NCI-H748 treated with DMSO at 0.1 percent for 48 hours (cell line): ENCODE measurements at places on chromosomes 11 and 22.
A peak's percentile ranks its signal among the peaks of the same experiment; 100 is the strongest.

DNA sequence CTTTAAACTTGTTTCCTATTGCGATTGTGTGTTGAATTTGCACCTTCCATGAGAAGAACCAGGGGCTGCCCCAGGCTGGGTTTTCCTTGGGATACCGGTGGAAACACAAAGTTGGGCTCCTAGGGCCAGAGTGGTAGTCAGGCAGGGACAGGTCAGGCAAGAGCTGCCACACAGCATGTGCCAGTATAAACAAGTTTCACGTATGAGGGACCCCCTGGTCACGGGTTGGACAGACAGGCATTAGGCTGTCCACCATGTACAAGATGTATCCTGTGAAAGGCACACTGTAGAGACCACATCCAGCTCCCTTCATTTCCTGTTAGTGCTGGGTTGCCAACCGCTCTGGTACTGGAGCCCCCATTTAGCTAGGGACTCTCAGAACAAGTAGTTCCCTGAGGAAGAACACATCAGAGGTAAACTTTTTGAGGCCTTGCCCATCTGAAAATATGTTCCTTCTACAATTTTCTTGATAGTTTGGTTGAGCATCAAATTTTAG, 8.8 kb downstream of the UPB1 start:
- DNase-seq, result no peak

- no peak for DNase-seq
Measured at GRCh38 chr11:8809241-8809938, 101.6 kb upstream of the AKIP1 start.

DNA sequence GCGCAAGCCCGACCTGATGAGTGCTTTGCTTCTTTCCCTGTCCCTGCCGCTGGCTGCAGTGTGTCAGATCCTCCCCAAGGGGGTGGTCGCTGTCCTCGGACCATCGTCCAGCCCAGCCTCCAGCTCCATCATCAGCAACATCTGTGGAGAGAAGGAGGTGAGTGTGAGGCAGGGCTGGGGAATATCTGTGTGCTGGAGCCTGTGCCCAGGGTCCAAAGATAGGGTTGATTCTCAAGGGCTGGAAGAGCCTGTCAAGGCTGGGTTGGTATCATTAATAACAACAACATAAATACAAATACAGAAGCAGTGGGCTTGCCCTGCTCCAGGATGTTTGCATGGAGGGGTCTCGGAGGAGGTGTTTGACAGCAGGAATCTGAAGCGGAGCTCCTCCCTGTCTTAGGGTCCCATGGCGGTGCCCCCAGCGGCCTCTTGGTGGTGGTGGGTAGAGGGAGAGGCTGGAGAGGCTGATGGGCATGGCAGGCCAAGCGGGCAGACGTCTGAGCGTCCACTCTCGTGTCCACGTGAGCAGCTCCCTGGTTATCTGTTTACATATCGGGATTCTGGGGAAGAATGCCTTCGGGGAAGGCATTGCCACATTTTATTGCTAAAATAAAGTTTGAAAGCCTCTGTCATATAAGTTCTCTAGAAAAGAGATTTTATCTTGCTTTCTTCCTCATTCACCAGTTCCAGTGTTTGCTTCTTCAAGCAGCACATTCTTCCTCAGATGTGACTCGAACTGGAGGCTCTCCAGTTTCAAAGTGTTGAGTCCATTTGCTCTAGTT, 208.4 kb upstream of the TBCEL start:
- DNase-seq, result no peak

DNA sequence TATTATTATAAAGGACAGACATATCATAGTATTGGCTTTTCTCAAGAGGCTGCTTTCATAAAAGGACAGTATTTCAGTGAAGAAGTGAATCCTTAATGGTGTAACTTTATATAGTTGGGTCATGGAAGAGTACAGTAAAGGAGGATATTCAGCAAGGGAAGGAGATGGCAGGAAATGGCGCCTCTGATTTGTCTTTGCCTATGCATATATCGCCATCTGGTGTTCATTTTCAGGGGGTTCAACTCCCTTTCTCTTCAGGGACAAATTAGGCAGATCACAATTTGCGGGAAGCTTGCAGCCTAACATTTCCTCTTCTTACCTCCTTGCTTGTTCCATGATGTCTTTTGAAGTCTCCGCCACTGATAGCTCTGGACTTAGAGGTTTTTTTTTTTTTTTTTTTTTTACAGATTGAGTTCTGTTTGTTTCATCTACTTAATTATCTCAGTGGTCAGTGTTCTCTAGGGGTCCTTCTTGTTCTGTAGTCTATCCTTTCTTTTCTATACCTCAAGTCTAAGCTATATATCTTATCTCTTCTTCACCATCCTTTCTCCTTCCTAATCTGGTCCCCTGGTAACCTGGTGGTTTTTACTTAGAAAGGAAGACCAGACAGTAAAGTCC, 21.8 kb upstream of the RRM1 start:
- DNase-seq, result peak; percentile 88

GRCh38 chr11:8613036-8613435, 19.0 kb upstream of the STK33 start:
- DNase-seq, result no peak

DNA sequence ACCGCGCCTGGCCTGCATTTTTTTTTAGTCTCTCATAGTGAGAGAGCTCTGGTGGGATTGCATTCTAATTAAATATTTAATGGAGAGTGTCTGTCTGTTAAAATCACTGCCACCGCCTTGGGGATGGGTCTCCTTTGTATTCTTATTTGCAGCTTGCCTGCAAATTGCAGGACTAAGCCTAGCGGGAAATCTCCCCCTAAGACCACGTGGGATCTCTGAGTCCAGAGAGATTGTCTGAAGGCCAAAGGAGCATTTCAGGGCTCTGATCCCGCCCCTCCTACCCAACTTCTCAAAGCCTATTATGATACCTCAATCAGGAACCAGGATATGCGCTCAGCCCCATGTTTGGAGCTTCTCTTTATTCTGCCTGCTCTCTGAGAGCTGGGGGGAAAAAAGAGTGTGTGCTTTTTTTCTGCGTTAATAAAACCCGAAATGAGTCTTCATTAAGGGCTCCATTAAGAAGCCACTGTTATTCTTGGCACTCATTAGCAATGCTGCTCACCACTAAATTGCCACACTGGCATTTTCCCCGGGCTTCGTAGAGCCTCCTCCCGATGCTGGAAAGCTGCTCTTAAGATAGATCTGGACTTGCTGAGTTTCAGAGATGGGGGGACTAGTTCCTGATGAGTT, 92.9 kb upstream of the THY1 start:
- no peak for DNase-seq

DNA sequence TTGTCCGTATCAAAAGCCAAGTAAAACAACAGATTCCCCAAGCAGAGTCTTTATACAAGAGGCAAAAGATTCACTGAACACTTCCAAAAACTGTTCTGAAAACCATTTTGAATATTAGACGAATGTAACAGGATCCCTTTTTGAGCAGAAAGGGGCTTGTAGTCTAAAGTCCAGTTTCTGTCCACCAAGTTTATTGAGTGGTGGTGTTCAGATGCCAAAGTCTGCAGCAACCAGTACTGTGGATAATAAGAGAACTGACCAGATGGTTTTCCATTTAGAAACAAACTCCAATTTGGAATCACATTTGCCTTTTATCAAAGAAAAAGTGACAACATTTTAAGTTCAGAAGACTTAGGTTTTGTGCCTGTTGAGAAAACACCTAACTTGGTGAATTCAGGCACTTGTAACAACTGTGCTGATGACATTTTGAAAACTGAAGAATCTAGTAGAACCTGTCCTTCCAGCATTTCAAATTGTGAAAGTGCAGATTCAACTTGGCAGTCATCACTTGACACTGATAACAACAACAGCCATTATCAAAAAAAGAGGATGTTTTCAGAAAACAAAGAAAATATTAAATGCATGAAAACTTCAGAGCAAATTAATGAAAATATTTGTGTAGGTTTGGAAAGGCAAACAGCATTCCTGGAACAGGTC, 217.1 kb downstream of the CSNK2A3 start:
- DNase-seq, result no peak

DNA sequence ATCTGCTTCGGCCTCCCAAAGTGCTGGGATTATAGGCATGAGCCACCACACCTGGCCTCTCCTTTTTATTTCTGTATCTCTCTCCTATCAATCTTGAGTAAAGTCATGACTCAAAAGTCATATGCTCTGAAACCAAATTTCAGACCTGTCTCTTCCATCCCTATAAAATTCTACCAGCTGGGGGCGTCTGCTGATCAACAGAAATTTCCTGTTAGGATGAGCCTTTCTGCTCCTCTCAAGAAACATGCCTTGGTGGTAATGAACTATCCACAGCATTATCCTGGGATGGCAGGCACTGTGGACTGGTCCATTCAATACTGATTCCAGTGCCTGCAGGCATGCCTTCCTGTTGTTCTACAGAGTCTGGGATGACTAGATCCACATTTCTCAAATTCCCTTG, 472.6 kb downstream of the NELL1 start:
- no peak for DNase-seq

DNA sequence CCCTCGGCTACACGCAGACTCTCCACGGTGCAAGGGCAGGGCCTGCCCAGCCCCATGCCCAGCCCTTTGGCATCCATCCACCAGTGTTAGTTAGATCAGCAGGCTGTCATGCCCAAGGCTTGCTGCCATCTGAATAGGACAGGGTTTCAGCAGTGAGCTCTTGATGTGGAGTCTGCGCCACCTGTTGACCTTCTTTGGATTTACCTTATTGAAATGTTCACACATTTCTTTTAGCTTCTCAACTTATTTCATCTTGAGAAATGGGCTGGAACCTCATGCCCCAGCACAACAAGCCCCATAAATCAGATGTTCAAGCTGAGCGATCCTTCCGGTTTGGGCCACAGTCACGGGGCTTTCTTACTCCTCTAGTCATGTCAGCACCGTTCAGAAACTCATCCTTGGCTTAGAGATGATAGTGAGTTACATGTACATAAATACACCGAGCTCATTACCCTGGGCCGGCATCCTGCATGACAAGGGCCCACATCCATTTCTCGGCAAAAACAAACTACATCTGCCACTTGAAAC, 61.7 kb downstream of the PARVB start:
- DNase-seq, result no peak

- no peak for DNase-seq
Measured at GRCh38 chr22:35215993-35216392, 41.3 kb upstream of the HMGXB4 start.

- DNase-seq, result no peak
Measured at GRCh38 chr11:82732348-82732733, 1.3 kb downstream of the FAM181B start.

DNA sequence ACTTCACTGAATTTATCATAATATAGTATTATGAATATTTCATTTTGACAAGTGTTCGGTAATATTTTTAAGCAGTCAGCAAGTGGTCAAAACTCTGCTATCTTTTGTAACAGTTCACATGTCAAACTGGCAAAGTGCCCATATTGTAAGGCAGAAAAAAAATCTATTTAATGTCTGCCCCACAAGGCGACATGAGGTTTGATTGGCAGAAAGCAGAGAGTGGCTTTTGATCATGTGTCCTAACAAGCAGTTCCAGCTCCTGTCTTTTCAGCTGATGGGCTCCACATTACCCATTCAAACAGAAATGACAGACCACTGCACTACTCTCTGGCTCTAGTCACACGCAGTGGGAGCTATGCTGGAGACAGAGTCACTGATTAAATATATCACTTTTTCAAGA, 59.0 kb downstream of the SOX6 start:
- DNase-seq, result no peak

DNA sequence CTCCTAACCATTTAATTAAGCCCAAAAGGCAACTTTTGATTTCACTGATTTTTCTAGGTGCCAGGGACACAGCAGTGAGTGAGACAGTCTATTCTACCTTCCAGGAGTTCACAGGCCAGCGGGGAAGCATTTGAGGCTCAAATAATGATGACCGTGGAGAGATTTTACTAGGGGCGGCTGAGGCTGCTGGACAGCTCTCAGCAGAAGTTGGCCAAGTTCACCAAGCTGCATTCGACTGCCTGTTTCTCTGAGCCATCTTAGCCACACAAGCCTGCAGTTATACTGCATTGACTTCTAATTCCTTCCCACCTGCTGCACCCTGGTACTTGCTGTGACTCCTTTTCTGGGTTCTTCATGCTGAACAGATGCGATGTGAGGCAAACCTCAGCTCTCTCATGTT, 168.9 kb upstream of the TBCEL start:
- no peak for DNase-seq

DNA sequence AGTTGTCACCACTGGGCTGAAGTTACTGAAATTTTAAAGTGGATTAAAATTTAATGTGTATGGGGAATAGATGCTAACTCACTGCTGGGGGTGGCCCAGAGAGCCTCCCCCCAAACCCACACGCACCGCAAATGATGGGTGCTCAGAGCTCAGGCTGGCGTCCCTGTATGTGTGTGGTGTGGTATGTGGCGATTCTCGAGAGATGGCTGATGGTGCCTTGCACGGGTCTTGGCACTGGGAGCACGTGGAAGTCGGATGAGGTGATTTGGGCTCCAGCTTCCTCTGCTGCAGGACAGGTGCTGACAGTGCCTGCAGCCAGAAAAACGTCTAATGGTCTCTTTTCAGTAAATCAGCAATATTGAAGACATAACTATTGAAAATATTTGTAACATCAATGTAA, 1473.3 kb downstream of the TBC1D22A start:
- no peak for DNase-seq

DNA sequence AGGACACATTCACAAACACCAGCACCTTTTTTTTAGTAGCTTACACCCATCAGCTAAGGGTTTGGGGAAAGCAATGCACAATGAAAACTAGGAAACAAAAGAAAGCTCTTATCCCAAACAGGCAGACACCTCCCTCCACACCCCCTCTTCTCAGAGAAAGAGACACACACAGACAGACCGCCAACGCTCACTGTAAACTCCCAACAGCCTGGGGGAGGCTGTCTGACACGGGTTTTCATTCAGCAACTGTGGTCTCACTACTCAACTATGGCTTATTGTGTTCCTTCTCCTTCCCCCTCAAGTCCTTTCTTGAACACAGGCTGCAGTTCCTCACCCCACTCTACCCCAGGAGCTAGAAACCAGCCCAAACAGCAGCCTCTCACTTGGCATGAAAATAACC, 123.4 kb downstream of the C11orf58 start:
- peak; percentile 18 for DNase-seq

GRCh38 chr11:111718436-111718835, 47.8 kb downstream of the PPP2R1B start:
- no peak for DNase-seq

DNA sequence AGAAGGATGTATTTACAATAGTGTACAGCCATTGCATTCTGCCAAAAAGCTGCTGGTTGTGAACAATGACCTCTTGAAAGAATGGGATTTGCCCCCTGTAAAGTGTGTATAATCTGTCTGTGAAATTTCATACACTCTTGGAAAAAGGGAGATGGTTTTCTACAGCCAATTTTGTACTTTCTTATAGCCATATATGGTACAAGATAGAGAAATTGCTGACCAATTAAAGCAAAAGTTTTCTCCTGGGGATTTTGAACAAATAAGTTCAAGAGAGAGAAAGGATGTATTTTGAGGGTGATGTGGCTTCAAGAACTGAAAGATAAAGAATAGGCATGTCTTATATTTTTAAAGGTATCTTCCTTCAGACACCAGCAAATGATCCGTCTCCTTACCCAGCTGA, 211.0 kb downstream of the NAV2 start:
- no peak for DNase-seq
